ENCODE measurements at places on chromosomes 7 and 10.

- no peak for DNase-seq
These were observed 79.0 kb upstream of the EMX2 start for GRCh38 chr10:117463545-117463920.

DNA sequence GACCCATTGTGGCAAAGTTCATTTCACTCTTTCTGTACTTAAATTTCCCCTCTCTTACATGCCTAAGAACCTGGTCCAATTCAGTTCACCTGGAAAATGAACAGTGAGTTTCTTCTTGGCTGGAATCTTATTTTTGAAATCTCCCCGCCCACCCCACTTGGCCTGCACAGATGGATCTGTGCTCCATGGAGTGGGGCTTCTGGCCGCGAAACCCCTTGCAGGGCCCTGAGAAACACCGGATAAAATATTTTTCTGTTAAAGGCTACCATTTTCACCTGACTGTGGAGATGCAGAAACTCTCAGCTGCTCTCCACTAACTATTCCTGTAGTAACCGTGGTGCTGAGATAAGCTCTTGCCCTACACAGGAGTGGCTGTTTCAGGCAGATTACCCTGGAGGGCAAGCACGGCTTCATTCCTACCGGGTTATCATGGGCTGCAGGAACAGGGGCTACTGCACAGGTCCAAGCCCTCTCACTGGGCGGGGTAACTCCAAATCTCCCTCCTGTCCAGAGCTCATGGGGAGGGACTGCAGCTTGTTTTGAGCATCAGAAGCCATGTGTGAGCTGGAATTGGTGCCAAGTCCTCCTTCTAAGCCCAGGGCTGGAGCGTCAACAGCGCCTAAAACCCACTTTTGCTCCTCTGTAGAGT lies 118.9 kb downstream of the PRPF18 start:
- no peak for DNase-seq

DNA sequence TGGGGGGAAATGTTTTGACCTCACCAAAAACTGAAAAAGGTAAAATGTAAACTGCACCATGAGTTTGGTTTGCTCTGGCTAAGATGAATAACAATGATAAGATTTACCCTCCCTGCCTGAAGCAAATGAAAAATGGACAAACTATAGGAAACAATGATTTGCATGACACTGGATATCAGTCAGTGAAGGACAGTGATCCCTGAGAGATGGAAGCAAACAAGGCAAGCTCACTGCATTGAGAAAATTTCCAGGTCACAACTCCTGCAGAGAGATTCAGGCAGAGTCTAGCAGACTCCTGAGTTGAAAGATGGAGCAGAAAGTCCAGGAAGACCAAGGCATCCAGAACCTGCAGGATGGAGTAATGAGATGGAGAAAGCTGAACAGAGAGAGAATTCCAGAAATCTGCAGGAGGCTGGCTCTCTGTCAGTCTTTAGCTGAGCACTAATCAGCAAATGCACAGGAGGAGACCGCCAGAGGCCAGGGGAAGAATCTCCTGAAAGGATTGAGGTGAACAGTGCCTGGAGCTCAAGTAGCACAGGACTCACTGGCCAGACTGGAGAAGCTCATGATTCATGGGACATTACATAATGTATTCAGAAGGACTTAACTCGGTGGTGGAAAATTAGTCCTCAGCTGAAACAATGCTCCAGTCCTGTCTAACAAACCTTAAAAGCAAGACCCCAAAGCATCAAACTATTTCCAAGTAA lies 51.2 kb upstream of the PALS2 start:
- DNase-seq: no peak

DNA sequence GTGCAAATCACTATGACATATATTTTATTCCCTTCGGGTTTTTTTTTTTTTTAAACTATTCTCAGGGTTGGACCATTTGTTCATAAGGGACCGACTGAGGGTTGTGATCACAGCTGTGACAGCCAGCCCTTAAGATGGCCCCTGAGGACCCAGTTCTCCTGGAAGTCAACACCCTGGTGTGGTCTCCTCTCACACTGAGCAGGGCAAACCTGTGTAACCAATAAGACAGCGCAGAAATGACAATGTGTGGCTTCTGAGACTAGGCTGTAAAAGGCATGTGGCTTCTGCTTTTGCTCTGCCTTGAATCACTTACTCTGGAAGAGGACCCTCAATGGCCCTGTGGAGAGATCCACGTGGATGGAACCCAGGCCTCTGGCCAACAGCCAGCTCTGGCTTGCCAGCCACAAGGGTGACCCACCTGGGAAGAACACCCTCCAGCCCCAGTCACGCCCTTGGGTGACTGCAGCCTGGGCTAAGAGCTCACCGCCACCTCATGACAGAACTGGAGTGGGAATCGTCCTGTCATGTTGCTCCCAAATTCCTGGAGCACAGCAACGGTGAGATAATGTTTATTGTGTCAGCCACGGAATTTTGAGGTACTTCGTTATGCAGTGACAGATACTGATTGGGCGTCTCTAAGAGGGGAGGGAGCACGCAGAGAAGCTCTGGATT lies 127.1 kb downstream of the CLEC2L start:
- DNase-seq: no peak

DNA sequence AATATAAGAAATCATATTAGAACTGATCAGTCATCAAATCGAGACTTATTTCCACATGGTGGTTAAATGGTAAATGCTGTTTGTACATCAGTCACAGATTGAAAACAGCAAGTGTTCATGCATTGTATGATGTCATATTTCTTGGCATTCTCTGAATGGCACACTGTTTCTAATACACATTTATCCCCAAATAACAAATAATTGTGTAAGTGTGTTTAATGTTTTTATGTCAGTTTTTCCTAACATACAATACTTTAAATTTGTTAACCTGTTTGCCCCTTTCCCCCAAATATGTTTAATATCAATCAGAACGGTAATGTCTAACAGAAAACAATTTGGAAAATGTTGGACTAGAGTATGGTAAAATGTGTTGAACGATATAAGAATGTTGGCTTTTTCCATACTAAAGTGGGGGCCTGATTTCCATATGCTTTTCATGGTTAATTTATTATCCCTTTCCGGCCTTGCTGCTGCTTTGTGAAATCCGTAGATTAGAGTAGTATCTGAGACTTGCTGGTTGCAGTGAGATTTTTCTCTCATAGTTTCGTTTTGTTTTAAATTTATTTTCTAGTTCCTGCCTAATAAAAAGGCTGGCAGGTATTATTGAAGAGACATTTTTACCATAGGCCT lies 23.7 kb downstream of the RAB18 start:
- no peak for DNase-seq

DNA sequence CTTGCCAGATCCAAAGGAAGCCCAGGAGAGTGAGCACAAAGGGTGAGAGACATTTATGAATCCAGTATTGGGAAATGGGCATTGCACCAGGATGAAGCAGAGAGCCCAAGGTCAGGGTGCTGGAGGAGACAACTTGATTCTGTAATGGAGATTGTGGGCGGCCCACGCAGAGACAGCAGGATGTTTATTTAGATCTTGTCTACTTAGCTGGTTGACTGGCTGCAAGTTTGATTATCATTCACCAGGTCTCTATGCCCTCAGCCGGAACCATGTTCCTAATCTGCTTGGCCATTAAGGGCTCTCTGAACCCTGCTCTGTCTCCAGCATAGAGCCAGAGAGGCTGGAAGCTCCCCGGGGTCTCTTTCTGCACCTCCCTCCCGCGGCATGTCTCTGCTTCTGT lies 188.7 kb downstream of the PLXNA4 start:
- DNase-seq: no peak

DNA sequence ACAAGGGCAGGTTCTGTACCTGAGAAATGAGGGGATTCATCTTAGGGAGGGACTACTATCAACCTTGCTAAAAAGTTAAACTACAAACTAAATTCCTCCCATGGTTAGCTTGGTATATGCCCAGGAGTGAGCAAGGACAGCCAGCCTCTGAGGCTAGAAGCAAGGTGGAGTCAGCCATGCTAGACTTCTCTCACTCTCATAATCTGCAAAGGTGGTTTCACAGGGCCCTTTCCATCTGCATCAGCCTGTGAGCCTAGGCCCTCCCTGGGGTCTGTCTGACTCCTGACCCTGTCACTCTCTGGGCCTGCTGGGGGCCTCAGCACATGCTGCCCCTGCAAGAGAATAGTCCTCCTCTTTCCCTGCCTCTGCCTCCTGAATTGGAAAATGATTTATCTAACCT lies 66.1 kb downstream of the ABCA13 start:
- no peak for DNase-seq

GRCh38 chr7:114856625-114857024 lies 65.3 kb upstream of the MDFIC start:
- no peak for DNase-seq

- DNase-seq: no peak
These were observed 489.2 kb upstream of the ZMIZ1 start for GRCh38 chr10:78579576-78579975.

DNA sequence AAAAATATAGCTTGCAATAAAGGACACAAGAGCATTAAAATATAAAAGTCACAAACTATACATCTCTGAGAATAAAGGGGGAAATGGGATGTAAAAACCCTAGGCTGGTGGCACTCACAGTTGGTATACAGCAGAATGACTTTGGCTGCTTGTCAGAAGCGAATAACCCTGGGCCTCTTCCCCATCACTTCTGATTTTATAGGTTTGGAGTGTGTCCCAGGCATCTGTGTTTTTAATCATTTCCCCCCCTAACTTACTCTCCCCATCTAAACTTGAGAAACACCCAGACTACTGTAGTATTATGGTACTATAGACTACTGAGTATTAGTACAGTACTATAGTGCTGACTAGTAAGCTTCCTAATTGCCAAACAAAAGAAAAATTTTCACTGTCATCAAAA lies 1.8 kb upstream of the RPA3 start:
- no peak for DNase-seq

- DNase-seq: no peak
These were observed 3.2 kb downstream of the ZNF800 start for GRCh38 chr7:127389321-127389720.

GRCh38 chr10:24449769-24450310 lies 240.9 kb downstream of the KIAA1217 start:
- no peak for DNase-seq

- DNase-seq: no peak
These were observed 88.9 kb upstream of the PAX2 start for GRCh38 chr10:100656454-100656853.

DNA sequence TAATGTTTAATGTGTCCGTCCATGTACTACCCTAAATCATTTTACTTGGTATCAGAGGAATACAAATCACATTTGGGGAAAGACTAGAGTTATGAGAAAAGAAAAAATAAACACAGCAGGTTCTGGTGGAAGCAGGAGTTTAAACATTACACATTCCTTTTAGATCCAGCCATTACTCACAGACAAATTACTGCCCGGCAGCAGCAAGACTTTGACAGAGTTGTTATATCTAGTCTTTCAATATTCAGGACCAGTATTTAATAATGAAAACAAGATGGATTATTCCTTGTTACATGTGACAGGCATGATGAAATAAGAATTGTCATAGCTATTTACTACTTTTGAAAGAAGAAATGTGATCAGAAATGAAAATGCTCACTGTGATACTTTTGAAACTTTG lies 131.8 kb upstream of the GNAI1 start:
- DNase-seq: no peak

GRCh38 chr10:122173766-122174435 lies 97.2 kb upstream of the BTBD16 start:
- no peak for DNase-seq

DNA sequence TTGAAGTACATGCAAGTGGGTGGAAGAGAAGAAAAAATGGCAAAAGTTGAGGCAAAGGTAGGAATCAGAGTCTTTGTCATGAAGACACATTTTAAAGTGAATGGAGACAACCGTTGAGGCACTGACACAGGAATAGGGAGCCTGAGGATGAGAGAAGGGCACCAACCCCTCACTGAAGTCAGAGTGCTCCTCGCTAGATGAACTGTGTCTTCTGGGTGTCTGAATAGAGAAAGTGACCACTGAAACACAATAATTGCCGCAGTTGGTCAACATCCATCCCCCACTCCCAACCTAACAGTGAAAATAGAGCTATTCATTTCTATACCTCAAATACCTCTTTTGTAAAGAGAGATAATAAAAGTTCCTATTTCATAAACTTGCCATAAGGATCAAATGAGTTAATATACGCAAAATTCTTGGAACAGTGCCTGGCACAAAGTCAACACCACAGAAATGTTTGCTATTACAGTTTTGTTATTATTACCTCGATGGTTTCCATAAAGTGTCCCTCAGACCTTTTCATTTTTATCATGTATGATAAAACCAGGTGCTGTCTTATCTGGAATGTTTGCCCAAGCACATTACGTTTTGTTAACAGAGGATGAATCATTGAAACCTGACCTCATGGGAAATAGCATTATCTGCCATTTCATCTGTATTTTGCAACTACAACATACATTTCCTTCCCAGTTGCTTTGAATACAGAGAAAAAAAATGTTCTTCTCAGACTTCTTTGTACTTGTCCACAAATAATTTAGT lies 61.8 kb upstream of the SP4 start:
- no peak for DNase-seq

DNA sequence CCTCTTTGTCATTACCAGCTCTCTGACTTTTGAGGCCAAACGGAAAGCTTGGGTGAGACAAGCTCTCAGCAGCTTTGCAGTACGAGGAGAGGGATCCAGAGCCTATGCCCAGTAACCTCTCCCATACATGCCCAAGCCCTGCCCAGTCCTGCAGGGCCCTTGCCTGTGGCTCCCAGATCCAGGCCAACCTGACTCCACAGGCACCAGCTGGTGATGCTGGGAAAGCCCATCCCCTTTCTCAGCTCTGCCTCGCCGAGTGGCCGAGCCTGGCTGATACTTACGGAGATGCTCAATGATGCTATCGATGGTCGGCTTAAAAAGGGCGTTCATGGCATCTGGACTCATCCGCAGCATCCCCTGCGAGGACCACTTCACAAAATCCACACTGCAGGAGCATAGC lies 55.4 kb downstream of the PNLIPRP2 start:
- no peak for DNase-seq

DNA sequence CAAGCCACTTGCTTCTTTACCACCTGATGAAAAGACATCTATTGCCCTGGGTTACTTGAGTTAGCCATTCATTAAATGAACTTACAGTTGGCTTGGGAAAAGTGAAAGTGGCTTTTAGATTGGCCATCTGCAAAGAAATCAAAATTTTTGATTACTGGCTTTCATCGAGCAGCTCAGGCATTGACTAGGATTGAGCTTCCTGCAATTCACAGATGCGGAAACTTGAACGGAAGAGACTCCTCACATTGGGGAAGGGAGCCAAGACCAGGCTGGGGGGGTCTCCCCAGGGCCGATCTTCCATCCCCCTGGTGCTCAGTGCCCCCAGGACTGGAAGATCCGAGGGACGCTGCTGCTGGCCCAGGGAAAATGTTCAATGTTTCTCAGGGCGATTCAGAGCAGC lies 145.4 kb downstream of the PIP4K2A start:
- no peak for DNase-seq

Data from HS-27A (cell line).